Stimulated activated CD8-positive, alpha-beta memory T cell treated with anti-CD3 and anti-CD28 coated beads, Interleukin-7, amount 100 ng/mL, for 24 hours (primary cell): ENCODE measurements at places on chromosomes 6 and 20.

DNA sequence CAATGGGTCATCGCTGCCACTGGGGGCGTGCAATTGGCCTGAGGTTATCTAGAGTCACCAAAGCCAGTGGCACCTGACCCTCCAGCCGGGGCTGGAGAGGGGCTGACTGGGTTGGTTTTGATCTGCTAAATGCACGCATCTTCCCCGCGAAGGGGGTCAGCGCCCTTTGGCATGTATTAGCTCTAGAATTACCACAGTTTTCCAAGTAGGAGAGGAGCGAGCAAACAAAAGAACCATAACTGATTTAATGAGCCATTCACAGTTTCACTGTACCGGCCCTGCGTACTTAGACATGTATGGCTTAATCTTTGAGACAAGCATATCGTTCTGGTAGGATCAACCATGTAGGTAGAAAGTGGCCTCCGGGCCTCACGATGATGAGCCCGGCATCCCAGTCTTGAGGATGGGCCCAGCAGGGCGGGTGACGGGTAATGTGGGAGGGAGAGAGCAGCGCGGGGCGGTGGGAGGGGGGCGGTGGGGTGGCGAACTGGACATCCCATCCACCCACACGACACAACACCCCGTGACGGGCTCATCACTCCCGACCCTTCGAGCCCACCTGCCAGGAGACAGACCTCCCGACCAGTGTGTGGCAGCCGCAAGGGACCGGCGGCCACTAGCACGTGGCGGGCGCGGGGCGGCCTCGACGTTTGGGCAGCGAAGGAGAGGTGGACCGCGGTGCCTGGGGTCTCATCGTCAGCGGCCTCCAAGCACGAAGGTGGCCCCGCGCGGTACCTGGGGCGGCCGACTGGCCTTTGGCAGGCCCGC is 1957.5 kb upstream of the DEFB115 start:
- DNase-seq, result no peak

DNA sequence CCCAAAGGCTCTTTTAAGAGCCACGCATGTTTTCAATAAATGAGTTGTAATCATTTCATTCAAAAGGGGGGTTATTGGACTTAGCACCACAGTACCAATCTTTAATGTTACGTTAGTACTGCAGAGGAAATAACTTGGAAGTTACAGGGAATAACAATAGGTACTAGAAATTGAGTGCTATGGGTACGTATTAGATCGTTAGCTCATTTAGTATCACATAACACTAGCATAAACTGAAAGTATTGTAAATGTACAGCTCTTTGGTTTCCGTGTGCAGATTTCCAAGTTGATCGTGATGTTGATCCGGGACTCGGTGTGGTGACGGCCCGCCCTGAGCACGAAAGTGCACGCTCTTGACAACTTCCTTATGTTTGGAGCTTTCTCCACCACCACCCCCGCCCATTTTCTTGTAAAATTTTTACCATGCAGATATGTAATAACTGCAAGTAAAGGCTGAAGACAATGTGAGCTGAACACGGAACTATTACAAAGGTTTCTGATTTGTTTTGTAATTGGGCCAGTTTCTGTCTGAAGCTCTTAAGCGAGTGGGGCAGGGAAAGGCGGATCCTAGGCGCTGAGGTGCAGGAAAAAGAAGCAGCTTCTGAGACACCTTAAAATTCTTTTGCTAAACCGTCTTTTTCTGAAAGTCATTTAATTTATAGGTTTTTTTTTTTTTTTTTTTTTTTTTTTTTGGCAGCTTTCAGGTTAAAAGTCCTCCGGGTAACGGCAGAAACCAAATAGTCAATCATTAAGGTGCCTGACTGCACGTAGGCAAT is 71.5 kb downstream of the HFE start:
- no peak for DNase-seq

DNA sequence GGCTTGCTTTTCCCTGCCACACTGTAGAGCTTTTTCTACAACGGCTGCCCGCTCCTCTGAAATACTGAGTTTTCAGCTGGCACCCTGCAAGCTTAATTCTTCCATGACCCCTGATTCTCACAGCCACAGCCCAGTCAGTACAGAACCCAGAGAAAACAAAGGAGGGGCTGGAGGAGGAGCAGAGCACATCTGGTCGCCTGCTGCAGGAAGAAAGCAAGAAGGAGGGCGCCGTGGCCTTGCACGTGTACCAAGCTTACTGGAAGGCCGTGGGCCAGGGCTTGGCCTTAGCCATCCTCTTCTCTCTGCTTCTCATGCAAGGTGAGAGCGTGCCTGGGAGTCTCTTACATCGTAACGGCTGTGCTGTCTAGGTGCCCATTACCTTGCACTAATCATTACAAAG is 11.3 kb downstream of the DLK2 start:
- no peak for DNase-seq

DNA sequence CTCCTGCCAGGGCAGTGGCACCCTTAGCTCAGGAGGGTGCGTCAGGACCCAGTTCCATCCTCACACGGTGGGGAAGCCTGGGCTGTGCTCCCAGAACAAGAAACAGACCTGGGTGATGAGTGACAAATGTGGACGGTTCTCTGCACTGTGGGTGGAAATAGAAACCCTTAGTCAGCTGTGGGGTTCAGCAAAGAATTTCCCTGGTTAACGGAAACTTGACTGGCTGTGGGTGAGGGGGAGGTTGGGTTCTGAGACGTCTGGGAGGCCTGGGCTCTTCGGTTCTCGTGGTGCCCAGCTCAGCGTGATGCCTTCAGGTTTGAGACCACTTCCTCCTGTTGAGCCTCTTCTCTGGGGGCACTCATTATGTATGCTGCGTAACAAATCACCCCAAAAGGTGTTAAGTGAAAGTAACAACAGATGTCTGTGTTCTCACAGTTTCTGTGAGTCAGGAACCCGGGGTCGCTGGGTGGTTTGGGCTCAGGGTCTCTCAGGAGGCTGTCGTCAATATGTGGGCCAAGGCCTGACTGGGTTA is 53.1 kb upstream of the FAM83D start:
- DNase-seq, result peak; percentile 68

- DNase-seq, result no peak
These were observed 49.7 kb downstream of the MAP3K4 start for GRCh38 chr6:161041274-161041673.

DNA sequence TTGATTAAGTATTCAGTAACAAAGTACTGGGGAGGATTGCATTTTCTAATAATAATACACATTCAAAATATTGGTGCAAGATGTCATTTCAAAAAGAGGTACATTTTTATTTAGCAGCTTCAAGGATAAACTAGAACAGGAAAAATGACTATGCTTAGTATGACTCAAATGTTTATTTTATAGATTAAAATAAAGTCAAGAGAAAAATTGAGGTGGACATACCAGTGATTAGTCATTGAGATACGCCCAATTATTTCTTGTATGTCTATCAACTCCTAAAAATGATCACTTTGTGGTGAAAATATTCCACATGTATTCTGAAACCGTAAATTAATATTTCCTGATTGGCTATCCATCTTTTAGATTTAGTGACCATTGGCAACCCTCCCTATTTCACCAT is 96.7 kb downstream of the PHF3 start:
- DNase-seq, result no peak

DNA sequence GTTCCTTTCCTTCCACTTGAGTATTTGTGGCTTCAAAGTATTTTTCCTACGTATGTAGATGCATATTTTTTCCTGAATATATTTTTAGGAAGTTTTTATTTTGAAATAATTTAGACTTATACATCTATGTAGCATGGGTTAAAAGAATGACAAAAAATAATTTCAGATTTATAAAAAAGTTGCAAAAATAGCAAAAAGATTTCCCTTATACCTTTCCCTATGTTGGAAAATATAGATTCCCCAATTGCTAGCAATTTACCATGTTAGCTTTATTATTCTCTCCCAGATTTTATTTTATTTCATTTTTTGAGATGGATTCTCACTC is 69.8 kb downstream of the SCAND1 start:
- DNase-seq, result no peak

DNA sequence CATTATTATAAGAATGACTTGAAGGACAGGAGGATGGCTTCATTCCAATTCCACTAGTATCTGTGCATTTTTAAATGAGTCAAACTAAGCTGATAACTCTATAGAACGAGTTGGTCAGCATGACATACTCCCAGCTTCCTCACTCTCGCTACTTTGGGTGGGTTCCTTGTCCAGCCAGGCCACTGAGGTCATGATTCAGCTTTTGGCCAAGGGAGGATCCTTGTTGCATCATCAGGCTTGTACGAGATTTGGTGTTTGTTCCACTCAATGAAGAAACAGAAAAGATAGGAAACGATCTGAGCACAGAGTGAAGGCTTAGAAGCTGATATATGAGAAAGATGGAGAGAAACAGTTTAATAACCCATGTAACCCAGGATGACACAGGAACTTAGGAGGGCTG is 19.8 kb downstream of the NEDD9 start:
- no peak for DNase-seq

- DNase-seq, result no peak
These were observed 215.5 kb downstream of the LRFN2 start for GRCh38 chr6:40371621-40372020.

DNA sequence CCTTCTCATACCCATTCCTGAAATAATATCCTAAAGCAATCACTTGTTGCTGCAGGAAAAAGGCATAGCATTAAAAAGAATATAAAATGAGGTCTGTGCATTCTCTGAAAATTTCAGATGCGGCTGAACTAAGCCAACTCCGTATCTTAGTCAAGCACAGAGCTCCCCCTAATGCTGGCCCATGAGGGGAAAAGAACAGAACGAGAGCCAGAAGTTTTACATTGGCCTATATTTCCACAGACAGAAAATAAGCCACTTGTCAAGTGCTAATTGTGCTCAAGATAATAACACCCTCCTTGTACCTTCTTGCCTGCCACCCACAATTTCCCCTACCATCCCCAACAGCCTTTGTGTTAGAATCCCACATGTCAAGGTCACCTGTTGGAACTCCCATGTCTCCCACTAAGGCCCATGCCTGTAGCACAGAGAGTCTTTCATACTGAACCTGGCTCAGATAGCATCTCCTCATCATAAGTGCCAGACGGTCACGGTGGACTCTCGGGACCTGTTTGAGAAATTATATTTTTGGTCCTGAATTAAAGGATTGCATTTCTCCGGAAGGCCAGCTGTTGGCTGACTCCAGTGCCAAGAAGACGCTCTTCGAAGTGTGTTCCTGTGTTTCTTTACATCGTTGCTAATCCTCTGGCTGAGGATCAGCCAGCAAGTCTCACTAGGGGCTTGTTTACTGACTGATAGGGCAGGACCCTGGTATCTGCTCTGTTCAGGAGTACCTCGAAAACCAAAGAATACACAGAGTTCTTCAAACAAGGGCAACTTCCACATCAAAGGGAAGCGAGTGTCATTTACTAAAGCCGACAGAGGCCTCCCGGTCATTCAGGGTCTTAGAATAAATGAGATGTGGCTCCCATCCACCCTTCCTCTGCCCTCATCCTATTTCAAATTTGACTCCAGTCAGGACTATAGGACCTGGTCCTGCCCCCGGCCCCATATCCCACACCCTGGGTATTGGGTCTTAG is 183.4 kb upstream of the FBXL4 start:
- no peak for DNase-seq

GRCh38 chr6:37259191-37259590 is 1.2 kb upstream of the TMEM217 start:
- no peak for DNase-seq

DNA sequence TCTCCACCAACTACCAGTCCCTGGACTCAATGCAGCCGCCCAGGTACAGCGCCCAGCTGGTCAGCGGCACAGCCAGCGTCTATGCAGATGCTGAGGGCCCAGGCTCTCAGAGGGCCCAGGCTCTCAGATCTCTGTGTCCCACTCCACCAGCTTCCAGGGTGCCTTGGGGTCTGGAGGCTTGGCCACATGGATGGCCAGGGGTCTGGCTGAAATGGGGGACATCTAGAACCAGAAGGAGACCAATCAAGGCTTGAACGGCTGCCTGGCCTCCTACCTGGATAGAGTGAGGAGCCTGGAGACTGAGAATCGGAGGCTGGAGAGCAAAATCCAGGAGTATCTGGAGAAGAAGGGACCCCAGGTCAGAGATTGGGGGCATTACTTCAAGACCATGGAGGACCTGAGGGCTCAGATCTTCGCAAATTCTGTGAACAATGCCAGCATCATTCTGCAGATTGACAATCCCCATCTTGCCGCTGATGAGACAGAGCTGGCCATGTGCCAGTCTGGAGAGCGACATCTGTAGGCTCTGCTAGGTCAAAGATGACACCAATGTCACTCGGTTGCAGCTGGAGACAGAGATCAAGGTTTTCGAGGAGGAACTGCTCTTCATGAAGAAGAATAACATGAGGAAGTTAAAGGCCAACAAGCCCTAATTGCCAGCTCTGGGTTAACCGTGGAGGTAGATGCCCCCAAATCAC is 44.1 kb upstream of the GRM4 start:
- no peak for DNase-seq

DNA sequence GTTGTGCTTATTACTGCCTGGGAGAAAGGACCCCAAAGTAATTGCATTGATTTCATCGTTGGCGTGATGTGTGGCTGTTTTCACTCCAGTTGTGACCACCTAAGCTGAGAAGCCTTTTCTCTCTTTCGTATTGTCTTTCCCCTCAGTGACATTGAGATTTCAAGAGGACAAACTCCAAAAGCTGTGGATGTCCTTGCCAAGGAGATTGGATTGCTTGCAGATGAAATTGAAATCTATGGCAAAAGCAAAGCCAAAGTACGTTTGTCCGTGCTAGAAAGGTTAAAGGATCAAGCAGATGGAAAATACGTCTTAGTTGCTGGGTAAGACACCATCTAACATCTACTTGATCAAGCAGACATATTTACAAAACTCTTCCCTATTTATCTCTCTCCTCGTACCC is 60.5 kb downstream of the MTHFD1L start:
- no peak for DNase-seq

DNA sequence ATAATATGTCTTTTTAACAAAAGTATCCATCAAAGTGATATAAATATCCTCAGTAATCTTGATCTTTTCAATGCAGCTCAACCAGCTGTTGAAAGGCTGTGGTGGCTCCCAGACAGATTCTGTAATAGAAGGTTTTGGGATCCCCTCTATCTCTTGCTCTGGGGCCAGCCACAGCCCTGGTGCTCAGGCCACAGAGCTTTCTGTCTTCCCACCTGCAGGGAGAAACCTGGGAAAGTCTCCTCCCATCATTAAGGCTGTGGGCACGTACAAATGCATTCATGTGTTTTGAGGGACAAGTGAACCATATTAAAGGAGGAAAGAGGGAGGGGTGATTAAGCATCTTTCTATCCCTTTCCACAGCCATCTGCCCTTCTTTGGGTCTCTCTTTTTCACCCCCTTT is 183.1 kb downstream of the PRDM13 start:
- DNase-seq, result no peak

- no peak for DNase-seq
These were observed 217.3 kb downstream of the ATXN1 start for GRCh38 chr6:16544006-16544405.

DNA sequence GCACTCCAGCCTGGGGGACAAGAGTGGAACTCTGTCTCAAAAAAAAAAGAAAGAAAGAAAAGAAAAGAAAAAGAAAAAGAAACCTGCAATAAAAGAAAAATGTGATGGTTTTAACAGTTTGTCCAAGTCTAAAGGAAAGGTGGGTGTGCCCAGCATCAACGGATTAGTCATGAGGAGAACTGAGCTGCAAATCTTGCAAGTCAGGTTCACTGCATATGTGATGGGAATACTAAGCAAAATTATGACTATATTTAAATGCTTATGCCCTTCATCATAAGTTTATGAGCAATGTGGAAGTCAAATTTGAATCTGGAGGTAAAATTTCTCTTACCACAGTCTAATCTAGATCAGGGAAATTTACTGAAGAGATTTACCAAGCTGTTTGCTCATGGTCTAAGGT is 13.1 kb upstream of the CDK19 start:
- DNase-seq, result no peak

GRCh38 chr6:167442796-167443680 is 118.2 kb downstream of the TTLL2 start:
- DNase-seq, result no peak

GRCh38 chr6:113031591-113032238 is 684.6 kb downstream of the RFPL4B start:
- no peak for DNase-seq
